ENCODE measurements at places on chromosomes 11 and 22.

- DNase-seq: no peak
Measured at GRCh38 chr11:105582497-105582896, 27.4 kb upstream of the GRIA4 start.

- no peak for DNase-seq
Measured at GRCh38 chr11:130728185-130729180, 187.8 kb downstream of the SNX19 start.

- DNase-seq: no peak
Measured at GRCh38 chr11:87430821-87431220, 393.1 kb downstream of the TMEM135 start.

DNA sequence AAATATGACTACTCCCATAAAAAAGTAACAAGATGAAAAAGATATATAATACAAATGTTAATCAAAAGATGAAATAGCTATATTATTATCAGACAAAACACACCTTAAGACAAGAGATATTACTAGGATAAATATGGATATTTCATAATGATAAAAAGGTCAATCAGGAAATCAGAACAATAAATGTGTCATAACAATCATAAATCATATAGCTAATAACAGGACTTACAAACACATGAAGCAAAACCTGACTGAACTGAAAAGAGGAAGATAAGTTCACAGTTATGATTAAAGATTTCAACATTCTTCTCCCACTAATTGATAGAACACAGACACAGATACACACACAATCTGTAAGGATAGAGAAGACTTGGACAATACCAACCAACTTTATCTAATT, 47.2 kb downstream of the EIF3M start:
- no peak for DNase-seq

- no peak for DNase-seq
Measured at GRCh38 chr22:31139866-31140716, at the start of gene PLA2G3. Gene PLA2G3, minus strand, starts transcription at chr22:31140508. Its CDS starts 154 bp downstream, at chr22:31140354.

DNA sequence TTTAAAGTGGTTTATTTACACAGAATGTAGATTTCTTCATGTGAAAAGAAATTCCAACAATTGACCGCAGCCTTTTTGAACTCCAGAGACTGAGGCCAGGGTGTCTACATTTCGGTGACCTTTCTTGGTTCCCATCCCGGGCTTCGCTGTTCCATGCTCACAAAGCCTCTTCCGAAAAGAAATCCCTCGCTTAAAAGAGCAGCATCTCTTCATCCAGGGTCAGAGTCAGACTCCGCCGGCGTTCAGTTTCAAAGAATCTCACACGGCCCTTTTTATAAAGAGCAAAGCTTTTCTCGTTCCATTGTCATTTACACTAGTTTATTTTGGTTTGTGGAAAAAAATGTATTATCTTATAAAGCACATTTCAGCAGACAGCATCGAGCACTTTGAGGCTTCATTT, 530.6 kb upstream of the B3GAT1 start:
- no peak for DNase-seq

- DNase-seq: no peak
Measured at GRCh38 chr11:130625578-130626306, 177.3 kb downstream of the ADAMTS15 start.

GRCh38 chr11:107916671-107917241, 11.5 kb upstream of the RAB39A start:
- DNase-seq: no peak

GRCh38 chr11:107387666-107388065, 70.0 kb downstream of the CWF19L2 start:
- no peak for DNase-seq

DNA sequence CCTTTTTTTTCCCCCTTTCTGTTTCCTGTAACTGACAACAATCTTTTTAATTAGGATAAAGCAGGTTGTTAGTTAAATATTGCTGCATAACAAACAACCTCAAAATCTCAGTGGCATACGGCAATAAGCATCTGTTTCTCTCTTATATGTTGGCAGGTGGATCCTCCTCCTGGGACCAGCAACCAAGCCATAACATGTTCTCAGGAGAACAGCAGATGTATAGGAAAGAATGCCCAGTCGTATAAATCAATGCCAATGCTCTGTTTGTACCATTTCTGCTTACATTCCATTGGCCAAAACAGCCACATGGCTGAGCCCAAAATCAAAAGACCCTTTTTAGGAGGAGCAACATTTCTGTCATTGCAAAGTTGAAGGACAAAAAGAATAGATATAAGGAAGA, 445.7 kb downstream of the AASDHPPT start:
- DNase-seq: no peak

DNA sequence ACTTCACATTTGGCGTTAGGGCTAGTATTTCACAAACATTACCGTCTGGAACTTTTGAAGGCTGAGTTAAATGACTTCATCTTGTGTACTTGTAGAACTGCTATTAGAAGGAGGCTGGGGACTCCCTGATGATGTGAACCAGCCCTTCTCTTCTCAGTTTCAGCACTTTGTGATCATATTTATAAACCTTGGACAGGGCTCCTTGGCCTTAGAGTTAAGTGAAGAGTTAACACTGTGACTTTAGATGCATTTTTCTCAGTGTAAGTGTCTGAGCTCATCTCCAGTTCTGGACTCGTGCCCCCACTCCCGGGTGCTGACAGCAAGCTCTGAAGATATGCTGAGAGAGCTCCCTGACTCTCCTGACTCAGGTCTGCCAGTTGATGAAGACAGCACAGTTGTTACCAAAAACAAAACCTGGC, 8.4 kb downstream of the MIAT start:
- no peak for DNase-seq

- no peak for DNase-seq
Measured at GRCh38 chr11:30855383-30856006, 269.3 kb upstream of the MPPED2 start.

DNA sequence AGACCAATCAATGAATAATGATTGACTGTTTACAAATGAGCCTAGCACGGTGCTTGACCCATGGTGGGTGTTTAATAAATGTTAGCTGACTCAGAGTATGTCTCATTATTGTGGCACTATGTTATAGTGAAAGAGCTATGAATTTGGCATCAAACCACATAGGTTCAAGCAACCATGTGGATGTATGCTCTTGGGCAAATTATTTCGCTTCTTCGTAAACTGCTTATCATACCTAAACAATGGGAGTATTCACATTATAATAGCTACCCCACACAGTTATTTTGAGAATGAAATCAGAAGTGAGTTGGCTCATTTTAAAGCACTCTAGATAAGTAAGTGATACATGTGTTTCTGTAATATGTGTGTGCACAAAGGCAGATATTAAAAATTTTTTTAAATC, 118.7 kb upstream of the HSD17B12 start:
- DNase-seq: no peak

DNA sequence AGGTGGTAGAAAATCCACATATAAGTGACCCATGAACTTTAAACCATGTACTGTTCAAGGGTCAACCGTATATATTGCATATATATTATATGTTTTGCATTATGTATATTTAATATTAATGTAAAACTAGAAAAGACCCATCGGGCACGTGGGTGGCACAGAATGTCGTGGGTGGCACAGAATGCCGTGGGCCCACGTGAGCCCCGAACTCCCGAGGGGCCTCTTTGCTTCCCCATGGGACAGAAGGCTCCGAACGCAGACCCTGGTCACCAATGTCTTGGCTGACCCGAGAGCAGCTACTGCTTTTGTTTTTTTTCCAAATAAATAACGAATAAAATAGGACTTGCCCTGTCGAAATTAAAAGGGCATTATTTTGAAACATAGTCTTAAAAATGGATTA, 415.4 kb downstream of the BRD1 start:
- DNase-seq: no peak

GRCh38 chr11:125223901-125224361, 59.4 kb downstream of the PKNOX2 start:
- DNase-seq: no peak

GRCh38 chr11:35549787-35550186, 24.4 kb upstream of the PAMR1 start:
- DNase-seq: no peak

GRCh38 chr22:32818446-32819115, 17.1 kb downstream of the TIMP3 start:
- DNase-seq: no peak
